ENCODE measurements at places on chromosomes 3 and 15. TPM values are rescaled to one million over a fixed set of nuclear protein-coding genes. Genes with fewer than 3 reads are reported as not detected.

DNA sequence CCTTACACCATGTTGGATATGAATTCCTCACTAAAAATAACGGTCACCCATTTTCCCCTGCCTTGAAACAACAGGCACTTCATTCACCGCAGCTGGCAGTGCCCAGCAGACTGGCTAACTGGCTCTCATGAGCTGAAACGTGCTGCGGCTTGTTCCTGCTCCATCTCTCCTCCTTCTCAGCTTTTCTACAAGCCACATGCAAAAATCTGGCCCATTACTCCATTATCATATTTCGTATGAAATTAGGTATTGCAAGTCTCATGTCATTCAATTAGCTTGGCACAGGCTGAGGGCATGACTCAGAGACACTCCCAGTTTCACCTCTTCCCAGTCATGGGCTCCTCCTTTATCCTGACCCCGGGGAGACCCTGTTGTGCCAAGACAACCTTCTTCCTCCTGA lies 60.0 kb downstream of the MAGEF1 start:
- DNase-seq, result no peak

DNA sequence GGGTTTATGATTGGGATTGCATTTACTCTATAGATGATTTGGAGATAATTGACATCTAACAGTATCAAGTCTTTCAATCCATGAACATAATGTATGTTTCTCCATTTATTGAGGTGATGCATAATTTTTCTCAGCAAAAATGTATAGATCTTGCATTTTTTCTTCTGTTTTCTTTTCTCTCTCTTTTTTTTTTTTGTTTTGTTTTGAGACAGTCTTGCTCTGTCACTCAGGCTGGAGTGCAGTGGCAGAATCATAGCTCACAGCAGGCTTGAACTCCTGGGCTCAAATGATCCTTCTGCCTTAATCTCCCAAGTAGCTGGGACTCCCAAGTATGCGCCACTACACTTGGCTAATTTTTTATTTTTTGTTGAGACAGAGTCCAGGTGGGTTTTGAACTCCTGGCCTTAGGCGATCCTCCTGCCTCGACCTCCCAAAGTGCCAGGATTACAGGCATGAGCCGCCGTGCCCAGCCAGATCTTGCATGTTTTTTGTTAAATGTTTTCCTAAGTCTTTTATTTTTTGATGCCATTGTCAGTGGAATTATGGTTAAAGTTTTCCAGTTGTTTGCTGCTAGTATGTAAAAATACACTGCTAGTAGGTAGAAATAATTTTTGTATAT lies 3.1 kb downstream of the LMLN start:
- no peak for DNase-seq

DNA sequence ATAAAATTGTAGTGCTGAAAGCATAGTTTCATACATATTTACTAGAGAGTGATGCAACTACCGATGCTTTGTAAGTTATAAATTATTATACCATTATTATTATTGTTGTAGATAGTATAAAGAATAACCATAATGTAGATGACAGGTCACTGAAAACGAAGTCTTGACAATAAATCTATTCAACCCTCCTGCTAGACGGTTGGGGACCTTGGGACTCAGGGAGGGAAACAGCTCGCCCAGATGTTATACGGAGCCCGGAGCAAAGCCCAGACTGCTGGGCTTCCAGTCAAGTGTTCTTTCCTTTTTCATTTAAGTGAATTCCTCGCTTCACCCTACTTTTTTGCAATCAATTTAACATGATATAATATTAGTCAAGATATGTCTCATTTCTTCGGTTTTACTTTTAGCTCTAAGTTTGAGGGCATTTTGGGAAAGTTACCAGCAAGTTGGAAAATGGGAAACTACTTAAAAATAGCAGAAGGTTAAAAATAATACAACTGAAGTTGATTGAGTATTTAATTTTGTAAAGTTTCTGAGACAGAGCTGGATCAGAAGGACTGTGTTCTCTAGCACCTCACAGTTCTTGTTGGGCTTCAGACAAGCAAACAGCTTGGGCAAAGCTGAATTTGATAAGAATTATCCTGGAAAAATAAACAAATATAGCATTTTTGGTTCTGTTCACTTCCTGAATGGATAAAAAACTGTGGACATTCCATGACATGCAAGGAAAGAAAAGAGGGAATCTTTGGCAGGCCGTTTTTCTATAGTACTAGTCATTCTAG lies 173.4 kb upstream of the TP63 start:
- no peak for DNase-seq

DNA sequence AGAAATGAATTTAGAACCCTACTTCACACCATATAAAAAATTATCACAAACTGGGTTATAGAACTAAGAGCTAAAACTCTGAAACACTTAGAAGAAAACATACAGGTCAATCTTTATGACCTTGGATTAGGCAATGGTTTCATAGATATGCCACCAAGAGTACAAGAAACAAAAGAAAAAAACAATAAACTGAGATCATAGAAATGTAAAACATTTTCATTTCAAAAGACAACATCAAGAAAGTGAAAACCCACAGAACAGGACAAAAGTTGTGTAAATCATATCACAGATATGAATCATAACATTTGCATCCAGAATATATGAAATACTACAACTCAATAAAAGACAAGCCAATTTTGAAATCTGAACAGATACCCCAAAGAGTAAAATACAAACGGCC lies 72.4 kb downstream of the TBL1XR1 start:
- DNase-seq, result no peak

DNA sequence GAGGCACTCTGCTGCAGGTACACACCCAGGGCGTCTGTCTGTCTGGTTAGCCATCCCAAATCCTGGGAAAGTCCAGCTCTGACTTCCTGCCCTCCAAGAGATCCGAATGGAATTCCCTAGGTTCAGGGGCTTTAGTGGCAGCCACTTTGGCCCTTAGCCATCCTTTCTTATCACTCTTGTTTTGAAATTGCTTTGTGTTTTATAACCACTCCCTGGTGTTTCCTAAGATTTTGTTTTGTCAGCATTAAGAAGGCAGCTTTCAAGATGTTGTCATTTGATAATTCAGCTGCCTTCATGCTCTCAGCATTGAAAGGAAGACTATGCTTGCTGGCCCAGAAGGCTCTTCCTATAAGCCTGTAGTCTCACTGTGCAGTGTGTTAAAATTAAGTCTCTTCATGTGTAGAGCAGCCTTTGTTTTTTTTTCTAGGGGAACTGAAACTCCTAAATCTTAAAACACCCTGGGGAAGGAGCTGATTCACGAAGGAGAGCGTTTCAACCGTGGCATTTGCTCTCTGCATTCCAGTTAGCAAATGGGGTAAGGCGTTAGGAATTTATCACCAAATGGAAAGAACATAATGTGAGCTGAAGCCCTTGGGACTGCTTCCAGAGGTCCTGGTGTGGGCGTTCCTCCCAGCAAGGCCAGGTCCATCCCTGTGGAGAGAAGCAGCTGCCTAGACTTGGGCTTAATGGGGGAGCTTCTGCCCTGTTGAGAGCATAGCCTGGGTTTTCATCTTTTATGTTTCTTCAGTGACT lies 14.2 kb upstream of the CLEC3B start:
- DNase-seq, result peak; percentile 80

GRCh38 chr3:55012091-55012490 lies 84.2 kb upstream of the LRTM1 start:
- DNase-seq, result no peak

GRCh38 chr15:69577397-69577796 lies 124.8 kb downstream of the RPLP1 start:
- DNase-seq, result no peak

- DNase-seq, result no peak
Measured at GRCh38 chr3:154018100-154018696, 103.0 kb upstream of the ARHGEF26 start.

GRCh38 chr15:72790302-72790910 lies 6.8 kb upstream of the ADPGK start:
- DNase-seq, result no peak

DNA sequence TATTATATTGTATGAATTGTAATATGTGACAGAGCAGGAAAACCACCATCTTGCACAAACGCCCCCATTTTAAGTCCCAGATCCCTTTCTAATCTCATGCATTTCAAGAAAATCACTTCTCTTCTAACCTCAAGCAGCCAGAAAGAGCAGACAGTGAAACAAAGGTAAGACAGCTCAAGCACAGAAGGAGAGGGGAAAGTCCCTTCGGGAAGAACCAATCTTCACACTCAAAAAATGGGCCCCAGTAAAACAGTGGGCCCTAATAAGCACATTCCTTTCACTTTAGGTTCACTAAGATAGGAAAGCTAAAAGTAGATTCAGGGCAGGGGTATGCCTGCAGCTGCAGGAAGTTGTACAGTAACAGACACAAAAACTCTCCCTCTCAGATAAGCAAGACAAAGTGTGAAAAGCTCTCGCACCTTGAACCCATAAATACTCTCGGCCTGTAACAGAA lies 1268.7 kb downstream of the SI start:
- DNase-seq, result no peak

GRCh38 chr3:61877359-61878138 lies 316.2 kb downstream of the PTPRG start:
- no peak for DNase-seq

DNA sequence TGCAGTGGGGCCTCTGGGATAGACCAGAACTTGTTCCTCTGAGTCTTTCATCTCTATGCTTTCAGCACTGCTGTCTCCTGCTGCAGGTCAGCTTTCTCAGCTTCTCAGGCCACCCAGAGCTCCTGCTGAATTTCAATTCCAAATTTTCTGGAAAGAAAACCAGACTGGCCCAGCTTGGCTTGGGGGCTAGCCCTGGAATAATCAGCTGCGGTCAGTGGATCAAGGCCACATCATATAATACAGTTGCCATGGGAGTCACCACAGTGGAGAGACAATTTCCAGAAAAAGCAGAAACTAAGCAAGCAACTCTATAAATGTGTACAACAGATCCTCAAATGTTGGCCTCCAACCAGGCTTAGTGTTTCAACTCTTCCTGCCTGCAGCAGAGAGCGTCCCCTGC lies 91.1 kb upstream of the SLC24A5 start:
- DNase-seq, result no peak

- DNase-seq, result peak; percentile 53
Measured at GRCh38 chr15:93823971-93824913, 407.1 kb upstream of the MCTP2 start.

DNA sequence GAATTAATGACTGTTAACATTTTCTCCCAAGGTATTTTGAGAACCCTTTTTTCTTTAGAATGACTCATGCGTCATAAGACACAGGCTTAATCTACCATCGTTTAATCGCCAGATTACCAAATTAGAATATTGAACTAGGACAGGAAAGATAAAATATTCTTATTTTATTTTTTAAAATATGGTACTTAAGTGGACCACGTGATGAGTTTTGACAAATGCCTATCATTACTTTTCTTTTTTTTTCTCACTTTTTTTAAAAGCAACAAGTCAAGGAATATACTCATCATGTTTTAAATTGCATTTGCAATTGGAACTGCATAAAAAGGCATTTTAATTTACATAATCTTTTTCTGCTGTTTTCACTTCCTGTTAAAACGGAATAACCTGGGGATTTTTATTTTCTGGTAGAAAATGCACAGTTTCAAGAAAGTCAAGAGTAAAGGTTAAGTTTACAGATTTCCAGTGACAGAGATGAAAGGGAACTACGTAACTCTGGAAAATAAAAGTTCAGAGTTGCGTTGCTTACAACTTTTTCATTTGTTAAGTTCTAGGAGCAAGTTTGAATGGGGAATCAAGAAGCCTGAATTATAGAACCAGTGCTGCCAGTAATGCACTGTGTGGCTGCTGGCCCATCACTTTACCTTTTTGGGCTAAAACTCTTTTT lies 23.6 kb downstream of the SIAH2 start:
- no peak for DNase-seq

GRCh38 chr3:189096092-189096491 lies 75.7 kb upstream of the TPRG1 start:
- DNase-seq, result no peak

- no peak for DNase-seq
Measured at GRCh38 chr3:139715743-139716360, 38.1 kb upstream of the NMNAT3 start.

GRCh38 chr3:160678292-160678842 lies 1.4 kb downstream of the ARL14 start:
- no peak for DNase-seq

DNA sequence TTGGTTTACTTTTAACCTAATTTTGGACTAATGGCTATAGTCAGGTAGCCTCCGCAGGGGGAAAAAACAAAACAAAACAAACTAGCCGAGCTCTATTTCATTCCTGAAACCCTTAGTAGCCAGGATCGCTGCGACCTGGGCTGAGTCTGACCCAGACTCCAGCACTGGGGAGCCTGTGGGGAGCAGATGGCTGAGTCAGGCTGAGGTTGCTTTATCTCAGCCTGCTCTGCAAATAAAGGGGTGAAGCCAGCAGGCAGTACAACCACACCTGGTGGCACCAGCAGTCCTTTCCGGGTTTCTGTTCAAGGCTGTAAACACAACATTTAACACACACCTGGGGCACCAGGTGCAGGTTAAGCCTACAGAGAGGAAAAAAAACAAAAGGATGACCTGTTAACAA lies 27.3 kb downstream of the ABHD2 start:
- DNase-seq, result no peak

- DNase-seq, result no peak
Measured at GRCh38 chr3:128336337-128337156, 130.1 kb downstream of the DNAJB8 start.

GRCh38 chr3:54121414-54122323 lies 683 bp upstream of the CACNA2D3 start:
- peak; percentile 80 for DNase-seq

DNA sequence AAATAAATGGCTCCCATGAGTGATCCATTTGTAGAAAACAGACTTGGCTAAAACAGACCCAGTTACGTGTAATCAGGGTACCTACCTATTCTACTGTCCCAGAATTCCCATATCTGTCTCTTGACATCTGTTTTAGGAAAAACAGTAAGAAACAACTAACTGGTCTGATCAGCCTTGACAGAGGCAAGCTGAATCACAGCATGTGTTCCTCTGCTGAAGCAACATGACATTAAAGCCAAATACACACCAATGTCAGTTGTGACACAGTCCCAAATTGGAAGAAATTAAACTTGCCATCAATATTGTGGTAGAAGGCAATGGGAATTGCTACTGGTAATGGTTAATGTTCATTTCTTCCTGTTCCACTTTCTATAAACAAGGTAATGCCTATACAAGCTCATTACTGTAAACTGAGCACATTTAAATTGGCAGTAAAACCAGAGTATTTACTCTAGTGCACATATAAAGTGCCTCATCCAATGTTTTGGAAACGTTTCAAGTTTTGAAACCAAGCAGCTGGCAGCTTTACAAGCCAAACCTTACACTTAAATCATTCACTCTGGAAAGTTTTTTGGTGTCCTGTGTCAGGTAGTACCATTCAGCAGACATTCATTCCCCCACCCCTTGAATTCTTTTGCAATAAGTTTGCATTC lies 27.0 kb downstream of the ALDH1A2 start:
- no peak for DNase-seq

DNA sequence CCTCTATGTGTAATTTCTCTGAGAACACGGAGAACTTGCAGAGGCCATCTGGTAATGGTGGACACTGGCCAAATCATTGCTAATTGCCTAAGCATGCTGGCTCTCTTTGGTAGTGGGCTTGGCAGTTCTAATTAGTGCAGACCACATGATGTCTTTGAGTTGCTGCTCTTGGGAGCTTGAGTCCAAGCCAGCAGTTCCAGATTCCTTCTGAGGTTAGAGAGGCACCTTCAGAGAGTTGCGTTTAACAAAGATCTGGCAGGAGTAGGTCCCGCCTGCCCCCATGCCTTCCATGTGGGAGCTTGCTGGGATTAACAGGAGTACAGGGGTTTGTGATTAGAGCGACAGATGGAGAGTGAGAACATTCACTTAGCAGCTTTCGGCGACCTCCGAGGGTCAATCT lies 449.0 kb upstream of the LMCD1 start:
- DNase-seq, result no peak

Gene ITPKA
- total RNA-seq, result 2.7 TPM

Gene A4GNT
- not detected for total RNA-seq

Gene HCLS1
- total RNA-seq, result 13.9 TPM

Gene IL5RA
- 0.65 TPM for total RNA-seq

Gene TNIK
- total RNA-seq, result 29.1 TPM

Gene ALDH1A3
- 3.7 TPM for total RNA-seq

Gene KBTBD13
- total RNA-seq, result 8.4 TPM
